ENCODE measurements at places on chromosomes 4 and X. TPM values are rescaled to one million over a fixed set of nuclear protein-coding genes. Genes with fewer than 3 reads are reported as not detected.

The NLRP2B gene
- under 0.01 TPM for total RNA-seq

The FAM184B gene
- not detected for total RNA-seq

The PNMA6F gene
- total RNA-seq = not detected

The FABP2 gene
- not detected for total RNA-seq

The TLR10 gene
- total RNA-seq = not detected

The TNMD gene
- total RNA-seq = not detected

The KLF8 gene
- total RNA-seq = 0.26 TPM

The PNCK gene
- total RNA-seq = not detected

The BEND4 gene
- total RNA-seq = under 0.01 TPM

The GIMD1 gene
- not detected for total RNA-seq

The MAMLD1 gene
- 0.52 TPM for total RNA-seq

The DCAF8L2 gene
- total RNA-seq = not detected

The SPANXN5 gene
- total RNA-seq = not detected

The CCKAR gene
- not detected for total RNA-seq

The GABRQ gene
- under 0.01 TPM for total RNA-seq

The NFXL1 gene
- total RNA-seq = 5.1 TPM

The BRS3 gene
- not detected for total RNA-seq

The CENPE gene
- 2.4 TPM for total RNA-seq

The MAP9 gene
- total RNA-seq = 0.09 TPM

The HEPH gene
- total RNA-seq = 11.6 TPM

The PNMA6A gene
- total RNA-seq = 0.43 TPM

The POU4F2 gene
- total RNA-seq = not detected

The ARMCX1 gene
- 75.8 TPM for total RNA-seq

The SPANXB1 gene
- not detected for total RNA-seq

The KIT gene
- 1.1 TPM for total RNA-seq

The FHL1 gene
- total RNA-seq = 68.2 TPM

The ALAS2 gene
- total RNA-seq = not detected

The OTUD5 gene
- total RNA-seq = 26.0 TPM

The CXCL1 gene
- total RNA-seq = 5.3 TPM

The HSFX1 gene
- 0.69 TPM for total RNA-seq

The CTAG1B gene
- not detected for total RNA-seq

The MSANTD1 gene
- total RNA-seq = 0.09 TPM

The RBM10 gene
- total RNA-seq = 44.3 TPM

The COL25A1 gene
- total RNA-seq = under 0.01 TPM

The SMIM10L2A gene
- total RNA-seq = 0.95 TPM

The DKC1 gene
- 36.4 TPM for total RNA-seq

The PAGE5 gene
- total RNA-seq = not detected

The MAGEA9B gene
- total RNA-seq = not detected

The MRPS18C gene
- total RNA-seq = 20.5 TPM

The SHROOM2 gene
- total RNA-seq = 11.0 TPM

The CDS1 gene
- under 0.01 TPM for total RNA-seq

The RHOXF1 gene
- not detected for total RNA-seq

The BST1 gene
- total RNA-seq = 77.7 TPM

The PITX2 gene
- 0.09 TPM for total RNA-seq

The LIMCH1 gene
- 29.8 TPM for total RNA-seq

The IGFBP7 gene
- total RNA-seq = 851 TPM

The GLUD2 gene
- total RNA-seq = 0.43 TPM

The PI4K2B gene
- total RNA-seq = 21.4 TPM

The EDA gene
- 1.5 TPM for total RNA-seq

The INTS12 gene
- 13.1 TPM for total RNA-seq

The RBM47 gene
- total RNA-seq = under 0.01 TPM

The FREM3 gene
- total RNA-seq = 0.09 TPM

The UFSP2 gene
- 46.6 TPM for total RNA-seq

The ARHGEF6 gene
- total RNA-seq = 24.6 TPM

The ARR3 gene
- total RNA-seq = not detected

The TDO2 gene
- total RNA-seq = not detected

The PAGE1 gene
- not detected for total RNA-seq

The VCX3A gene
- not detected for total RNA-seq
